Transverse colon (tissue), 4 donors: ENCODE measurements at places on chromosomes 13 and 19. TPM values are rescaled to one million over a fixed set of nuclear protein-coding genes. Genes with fewer than 3 reads are reported as not detected.

- no peak for DNase-seq
Measured at GRCh38 chr13:58093394-58093793, 461.9 kb downstream of the PCDH17 start.

DNA sequence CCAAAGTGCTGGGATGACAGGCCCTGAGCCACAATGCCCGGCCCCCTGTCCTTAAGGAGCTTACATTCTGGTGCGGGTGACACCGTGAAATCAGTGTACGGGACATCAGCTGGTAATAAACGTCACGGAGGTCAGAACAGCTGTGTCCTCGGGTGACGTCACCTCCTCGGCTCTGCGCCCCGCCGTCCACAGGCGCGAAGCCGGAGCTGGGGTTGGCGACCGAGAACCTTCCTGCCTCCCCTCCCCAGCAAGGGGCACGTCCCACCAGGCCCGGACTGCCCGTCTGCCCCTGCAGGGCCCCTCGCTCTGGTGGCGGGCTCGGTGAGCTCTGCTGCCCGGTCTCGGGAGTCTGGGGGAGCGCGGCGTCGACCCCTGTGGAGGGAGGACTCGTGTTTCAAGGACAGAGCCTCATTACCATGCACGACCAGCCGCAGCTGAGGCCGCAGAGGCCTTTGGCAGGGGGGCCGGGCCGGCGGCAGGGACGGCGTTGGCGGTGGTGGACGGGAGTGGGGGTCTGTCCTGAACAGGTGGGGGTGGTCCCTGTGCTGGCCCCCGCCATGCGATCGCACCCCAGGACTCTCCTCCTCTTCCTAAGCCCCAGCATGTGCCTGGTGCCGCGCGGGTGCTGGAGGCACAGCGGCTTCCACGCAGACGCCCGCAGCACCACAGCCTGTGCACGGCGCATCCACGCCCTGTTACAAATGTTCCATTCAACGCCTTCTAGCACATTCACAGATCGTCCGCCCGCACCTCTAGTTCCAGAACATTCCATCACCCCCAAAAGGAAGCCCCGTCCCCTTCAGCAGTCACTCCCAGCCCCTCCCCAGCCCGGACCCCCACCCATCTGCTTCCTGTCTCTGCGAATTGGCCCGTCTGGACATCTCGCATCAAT is 5.4 kb downstream of the LINGO3 start:
- DNase-seq, result peak; percentile 52

DNA sequence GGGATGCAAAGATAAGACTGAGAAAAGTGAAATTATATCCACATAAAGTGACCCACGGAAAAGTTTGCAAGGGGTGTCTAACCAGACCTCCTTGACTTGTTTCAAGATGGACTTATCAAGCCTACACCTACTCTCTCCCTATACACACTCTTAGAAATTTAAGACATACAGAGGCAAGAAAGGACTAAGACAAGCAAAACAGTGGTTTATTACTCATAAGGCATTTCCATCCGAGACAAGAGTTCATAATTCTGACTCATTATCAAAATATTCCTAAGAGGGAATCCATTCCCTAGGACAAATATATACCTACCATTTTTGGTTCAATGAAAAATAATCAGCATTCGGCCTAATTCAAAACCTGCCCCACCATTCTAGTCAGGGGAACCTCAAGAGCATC is 232.6 kb upstream of the GPC6 start:
- no peak for DNase-seq

DNA sequence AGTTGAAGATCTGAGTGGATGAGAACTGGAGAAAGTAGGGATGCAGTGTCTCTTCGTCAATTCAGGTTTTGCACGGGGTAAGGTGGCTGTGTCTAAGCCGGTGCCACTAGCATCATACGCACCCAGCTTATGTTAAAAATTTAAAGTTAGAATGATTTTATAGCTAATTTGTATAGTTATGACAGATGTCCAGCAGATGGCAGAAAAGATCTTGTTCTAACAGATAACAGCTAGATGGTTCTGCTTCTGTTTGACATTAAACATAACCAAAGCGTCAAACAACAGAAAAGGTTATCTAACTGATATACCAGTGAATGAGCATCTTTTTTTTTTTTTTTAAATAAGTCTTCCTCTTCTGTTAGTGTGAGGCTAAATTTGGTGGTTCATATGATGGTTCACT is 18.8 kb upstream of the EDDM13 start:
- DNase-seq, result no peak

- no peak for DNase-seq
Measured at GRCh38 chr19:12763100-12763499, 11.5 kb downstream of the BEST2 start.

DNA sequence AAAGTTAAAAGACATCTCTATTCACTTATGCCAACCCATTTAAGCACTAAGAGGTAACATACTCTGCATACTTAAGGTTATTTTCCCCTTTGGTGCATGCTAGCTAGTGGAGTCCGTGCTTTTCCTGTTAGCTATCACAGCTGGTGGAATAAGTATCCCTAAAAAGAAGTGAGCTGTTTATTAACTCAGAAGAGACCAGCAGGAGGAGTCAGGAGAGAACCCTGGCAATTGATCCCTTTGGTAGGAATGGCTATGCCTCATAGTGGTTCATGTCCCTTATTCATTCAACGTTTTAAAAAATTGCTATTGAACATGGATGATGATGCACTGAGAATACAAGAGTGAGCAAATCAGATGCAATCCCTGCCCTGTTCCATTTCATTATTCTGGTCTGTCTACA is 12.4 kb upstream of the NEK5 start:
- DNase-seq, result no peak

GRCh38 chr13:35595181-35595580 is 118.7 kb upstream of the MAB21L1 start:
- no peak for DNase-seq

- no peak for DNase-seq
Measured at GRCh38 chr19:42120276-42120980, 11.8 kb downstream of the POU2F2 start.

The PPM1N gene
- 1.4 TPM for total RNA-seq

DNA sequence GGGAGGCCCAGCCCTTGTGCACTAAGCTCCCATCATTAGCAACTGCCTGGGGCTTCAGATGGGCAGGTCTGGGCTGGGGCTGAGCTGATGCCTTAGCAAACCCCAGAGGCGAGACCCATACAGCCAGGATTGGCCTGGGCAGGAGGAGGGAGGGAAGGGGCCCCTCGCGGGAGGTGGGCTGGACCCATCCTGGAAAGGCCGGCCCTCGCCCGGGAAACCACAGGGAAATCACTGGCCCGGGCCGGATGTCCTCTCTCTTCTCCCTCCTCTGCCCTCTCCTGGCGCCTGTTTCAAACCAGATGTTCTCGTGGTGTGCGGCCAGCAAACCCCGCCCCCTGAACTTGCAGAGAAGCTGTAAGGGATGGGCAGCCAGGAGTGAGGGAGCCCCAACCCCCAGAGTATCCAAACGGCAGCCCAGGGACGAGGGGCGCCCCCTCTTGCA is 43.1 kb downstream of the TMEM255B start:
- no peak for DNase-seq

GRCh38 chr13:91632086-91632485 is 233.7 kb downstream of the GPC5 start:
- no peak for DNase-seq

The TMEM59L gene
- 0.55 TPM for total RNA-seq

The ATXN8OS gene
- total RNA-seq, result not detected

DNA sequence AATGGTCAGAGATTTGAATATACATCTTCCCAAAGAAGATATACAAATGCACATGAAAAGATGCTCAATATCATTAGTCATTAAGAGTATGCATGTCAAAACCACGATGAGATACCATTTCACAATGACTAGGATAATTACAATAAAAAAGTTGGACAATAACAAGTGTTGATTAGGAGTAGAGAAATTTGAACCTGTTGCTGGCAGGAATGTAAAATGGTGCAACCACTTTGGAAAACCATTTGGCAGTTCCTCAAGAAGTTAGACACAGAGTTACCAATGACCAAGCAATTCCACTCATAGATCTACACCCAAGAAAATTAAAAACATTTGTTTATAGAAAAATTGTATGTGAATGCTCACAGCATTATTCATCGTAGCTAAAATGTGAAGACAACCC is 33.2 kb upstream of the STARD13 start:
- no peak for DNase-seq

DNA sequence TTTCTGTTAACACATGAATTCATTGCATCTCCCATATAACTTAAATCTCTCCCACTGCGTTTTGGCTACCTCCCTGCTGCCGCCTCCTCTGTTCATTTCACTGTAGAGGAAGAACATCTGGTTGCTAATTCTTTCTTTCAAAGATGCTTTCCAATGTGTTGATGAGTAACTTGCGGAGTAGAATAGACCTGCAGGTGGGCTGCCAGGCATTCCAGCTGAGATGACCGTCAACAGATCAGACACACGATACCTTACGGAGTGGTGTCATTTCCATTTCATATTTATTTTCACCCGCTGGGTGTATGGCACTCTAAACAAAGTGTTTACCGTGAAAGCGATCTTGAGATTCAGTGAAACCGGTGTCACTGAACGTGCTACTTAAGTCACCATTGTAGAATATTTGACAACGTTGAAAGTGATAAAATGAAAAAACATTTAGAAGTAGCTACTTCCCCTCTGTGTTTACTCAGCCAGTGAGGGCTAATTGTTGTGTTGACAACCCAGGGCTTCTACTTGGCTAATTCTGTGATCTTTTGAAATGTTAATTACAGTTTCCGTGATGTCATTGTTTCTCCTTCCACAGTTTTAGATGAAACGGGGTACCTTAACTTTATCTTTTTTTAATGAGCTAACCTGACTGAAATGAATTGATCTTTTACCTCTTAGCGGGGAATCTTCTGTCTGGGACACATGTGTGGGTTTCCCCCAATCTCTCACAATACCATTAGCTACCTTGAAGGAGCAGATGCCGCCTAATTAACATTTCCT is 228.5 kb upstream of the ARGLU1 start:
- DNase-seq, result no peak

The RCBTB2 gene
- total RNA-seq, result 5.2 TPM

GRCh38 chr13:24456396-24456795 is 56.2 kb downstream of the PARP4 start:
- no peak for DNase-seq

The SGCG gene
- not detected for total RNA-seq

The B3GNT8 gene
- total RNA-seq, result 44.6 TPM

The TNFSF13B gene
- total RNA-seq, result not detected

The SRRM5 gene
- total RNA-seq, result 2.2 TPM

GRCh38 chr19:47723581-47723940 is 10.3 kb downstream of the EHD2 start:
- DNase-seq, result peak; percentile 59

The PSG6 gene
- total RNA-seq, result not detected

DNA sequence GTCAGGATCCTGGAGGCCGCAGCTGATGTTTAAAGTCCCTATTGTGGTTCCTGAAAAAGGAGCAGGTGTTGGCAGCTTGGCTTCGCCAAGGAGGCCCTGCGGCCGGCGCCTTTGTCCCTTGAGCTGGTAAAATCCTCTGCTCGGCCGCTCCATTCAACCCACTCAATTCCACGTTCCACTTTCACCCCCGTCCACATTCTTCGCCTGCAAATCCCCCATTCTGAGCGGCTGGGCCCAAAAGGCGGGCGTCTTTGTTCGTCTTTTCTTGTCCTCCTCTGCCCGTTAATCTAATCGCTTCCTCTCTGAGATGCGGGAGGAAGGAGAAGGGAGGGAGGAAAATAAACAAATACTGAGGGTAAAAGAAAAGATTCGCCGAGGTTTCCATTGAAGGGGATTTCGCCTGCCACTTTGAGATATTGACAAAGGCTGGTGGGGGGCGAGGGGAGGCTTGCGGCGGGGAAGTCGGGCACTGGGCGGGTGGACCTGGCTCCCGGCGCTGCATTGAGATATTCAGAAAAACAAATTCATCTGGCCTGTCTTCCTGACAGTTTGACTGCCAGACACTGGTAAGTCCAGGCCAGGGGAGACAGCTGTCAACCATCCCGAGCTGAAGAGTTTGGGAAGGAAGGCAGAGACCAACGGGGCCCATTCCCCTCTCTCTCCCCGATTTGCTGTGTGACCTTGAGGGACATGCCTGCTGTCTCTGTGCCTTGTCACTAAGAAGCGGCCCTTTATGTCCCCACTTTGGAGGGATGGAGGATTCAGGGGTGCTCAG is 37.6 kb downstream of the ZNRF4 start:
- no peak for DNase-seq

- no peak for DNase-seq
Measured at GRCh38 chr13:37795326-37795725, 74.2 kb downstream of the TRPC4 start.

The COX7A1 gene
- 11.7 TPM for total RNA-seq

DNA sequence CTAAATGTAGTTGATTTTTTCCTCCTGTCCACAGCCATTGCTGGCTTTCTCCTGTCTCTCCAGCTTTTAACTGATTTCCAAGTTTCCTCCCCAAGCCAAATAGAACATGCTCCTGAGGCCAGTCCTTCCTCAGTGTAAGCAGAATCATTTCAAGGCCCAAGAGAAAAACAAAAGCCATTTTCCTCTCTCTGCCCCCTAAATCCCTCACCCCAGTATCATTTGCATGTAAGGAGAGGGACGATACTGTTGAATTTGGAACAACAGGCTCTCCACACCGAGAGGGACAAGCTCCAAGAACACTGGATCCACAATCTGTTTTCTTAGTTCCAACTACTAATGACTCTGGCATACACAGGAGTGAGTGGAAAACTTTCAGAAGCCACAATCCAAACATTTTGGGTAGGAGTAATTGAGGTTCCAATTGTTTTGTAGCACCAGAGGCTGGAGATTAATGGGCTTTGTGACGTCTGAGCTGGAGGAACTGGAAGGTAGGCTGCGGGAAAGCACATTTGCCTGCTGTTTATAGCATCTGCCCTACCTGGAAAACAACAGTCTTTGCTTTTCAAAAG is 156.8 kb downstream of the FLT1 start:
- DNase-seq, result no peak

- no peak for DNase-seq
Measured at GRCh38 chr13:92805766-92806165, 420.8 kb upstream of the GPC6 start.

GRCh38 chr13:25422153-25422552 is 50.4 kb downstream of the ATP8A2 start:
- no peak for DNase-seq

- DNase-seq, result peak; percentile 9
Measured at GRCh38 chr13:114105521-114106225, 26.8 kb downstream of the RASA3 start.

The LIG4 gene
- 2.4 TPM for total RNA-seq

GRCh38 chr13:105871768-105872167 is 663.7 kb downstream of the EFNB2 start:
- no peak for DNase-seq

GRCh38 chr13:93172109-93172508 is 54.5 kb upstream of the GPC6 start:
- no peak for DNase-seq
